ENCODE measurements at places on chromosomes 12 and 14.

DNA sequence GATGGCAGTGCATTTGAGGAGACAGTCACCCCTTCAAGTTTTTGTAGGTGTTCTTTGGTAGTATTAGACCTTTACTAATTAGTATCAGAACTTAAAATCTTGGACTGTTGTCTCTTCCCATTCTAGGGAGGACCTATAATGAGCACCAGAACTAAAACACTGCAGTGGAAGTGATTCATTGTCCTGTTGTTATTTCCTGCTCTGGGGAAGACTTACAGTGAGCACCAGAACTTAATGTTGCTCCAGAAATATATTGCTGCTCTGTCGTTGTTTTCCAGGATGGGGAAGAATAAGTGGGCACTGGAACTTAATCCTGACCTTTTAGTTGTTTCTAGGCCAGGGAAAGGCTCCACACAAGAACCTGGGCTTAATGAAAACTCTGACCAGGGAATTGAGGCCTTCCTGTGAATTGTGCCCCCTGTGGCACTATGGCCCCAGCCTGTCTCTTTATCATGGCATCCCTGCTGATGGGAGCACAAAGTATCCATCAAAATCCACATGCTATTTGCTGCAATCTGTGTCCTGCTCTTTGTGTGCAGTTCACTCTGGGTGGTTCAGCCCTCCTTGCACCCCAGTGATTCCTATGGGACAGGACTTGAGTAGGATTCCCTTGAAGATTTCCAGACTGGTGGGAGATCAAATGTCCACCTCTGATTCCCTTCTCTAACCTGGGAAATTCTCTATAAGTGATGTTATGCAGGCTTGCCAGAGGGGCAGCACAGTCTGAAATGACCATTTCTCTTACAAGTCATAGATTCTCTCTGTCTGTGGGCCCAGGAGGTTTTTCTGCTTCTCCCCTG is 175.8 kb downstream of the PAWR start:
- no peak for DNase-seq

- DNase-seq: no peak
Observed at GRCh38 chr14:28767853-28768741, 1.5 kb downstream of the FOXG1 start.

- DNase-seq: no peak
Observed at GRCh38 chr14:20247646-20248246, 8.7 kb downstream of the OR11H4 start.

- DNase-seq: no peak
Observed at GRCh38 chr12:98151105-98151590, 364.2 kb upstream of the TMPO start.

DNA sequence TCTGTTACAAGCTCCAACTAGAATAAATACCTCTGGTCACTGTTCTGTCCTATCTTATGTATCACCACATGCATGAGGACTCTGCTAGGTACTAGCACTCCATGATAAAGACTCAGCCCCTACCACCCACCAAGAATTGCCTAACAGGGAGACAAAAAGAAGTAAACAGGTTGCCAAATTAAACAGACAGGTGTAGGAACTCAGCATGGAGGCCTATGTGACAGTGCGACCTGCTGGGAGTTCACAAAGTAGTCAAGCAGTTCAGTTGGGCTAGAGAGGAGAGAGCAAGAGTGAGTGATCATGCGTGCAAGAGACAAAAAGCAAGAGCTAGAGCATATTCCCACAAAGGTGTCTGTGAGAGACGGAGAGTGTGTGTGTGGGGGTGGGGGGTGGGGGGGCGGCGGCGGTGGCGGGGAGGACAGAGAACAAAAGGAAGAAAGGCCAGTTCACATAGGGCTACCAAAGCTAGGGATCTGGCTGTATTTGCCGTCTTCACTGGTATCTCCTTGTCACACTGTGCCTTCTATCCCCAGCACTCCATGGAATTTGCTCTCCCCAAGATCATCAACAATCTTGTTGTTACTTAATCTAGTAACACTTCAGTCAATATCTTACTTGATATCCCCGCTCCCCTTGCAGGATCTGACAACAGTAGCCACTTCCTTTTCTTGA is 81.2 kb downstream of the SPPL3 start:
- DNase-seq: no peak

DNA sequence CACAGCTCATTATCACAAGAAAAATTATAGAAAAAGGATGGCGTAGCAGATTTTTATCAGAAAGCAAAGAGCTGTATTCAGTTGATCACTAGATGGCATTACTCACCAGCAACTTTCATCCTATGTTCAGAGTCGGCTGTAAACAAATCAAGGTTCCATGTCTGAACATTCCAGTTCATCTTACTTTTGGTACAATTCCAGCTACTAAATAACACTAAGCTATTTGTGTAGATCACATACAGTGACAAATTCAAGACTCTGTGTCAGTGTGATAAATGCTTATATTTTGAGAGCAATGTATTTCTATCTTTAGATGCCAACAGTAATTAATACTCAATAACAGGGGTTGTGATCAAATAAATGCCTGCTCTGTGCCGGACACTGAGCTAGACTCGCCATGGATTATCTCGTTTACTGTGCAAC is 30.1 kb downstream of the NRDE2 start:
- DNase-seq: peak; percentile 61

- DNase-seq: no peak
Observed at GRCh38 chr14:38705220-38705619, 397.8 kb downstream of the SEC23A start.

DNA sequence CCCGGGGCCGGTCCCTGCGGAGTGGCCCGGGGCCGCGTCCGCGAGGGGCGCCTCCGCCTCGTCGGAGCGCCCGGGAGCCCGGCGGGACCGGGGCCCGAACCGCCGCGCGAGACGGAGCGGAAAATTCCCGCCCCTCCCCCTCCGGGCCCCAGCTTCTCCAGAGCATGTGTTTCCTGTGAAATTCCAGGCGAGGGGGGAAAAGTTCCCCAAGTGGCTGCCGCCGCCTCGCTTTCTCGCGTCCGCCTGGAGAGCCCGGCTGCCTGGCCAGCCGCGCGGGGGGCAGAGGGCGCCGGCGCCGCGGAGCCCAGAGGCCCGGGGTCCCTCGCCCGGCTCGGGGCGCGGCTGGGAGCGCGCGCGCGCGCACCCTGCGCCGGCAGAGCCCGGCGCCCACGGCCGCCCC is 904 bp downstream of the CACNA1C start:
- peak; percentile 51 for DNase-seq

All from fibroblast of skin of back (primary cell).